ENCODE measurements at places on chromosomes 11 and 22.

- no peak for DNase-seq
These were observed 20.1 kb upstream of the SORL1 start for GRCh38 chr11:121431820-121432526.

DNA sequence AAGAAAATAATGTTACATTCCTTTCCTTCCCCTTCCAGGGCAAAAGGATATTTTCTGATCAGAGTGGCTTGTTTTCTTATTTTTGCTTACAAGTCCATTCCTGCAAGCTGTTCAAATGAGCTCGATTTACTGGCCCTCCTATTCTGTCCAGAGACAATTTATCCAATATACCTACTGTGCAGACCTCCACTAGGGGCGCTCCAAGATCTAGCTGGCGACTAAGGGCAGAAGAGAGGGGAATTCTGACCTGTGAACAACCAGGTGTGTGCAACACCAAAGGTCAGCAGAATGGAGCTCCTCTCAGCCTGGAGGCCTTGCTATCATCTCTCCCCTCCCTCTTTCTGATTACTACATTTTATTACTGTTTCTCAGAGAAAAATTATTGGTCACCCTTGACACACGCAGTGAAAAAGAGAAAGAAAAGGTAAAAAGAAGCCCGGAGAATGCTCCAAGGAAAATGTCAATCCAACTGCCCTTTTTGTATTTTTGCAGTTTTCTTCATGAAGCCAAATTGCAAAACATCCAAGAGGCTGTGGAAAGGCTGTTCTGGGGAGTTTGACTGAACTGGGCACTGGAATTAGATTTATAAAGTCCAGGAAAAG is 3.2 kb downstream of the SEZ6L start:
- DNase-seq = peak; percentile 14

GRCh38 chr22:43088627-43088983 is 586 bp downstream of the TTLL1 start:
- DNase-seq = peak; percentile 14

GRCh38 chr11:18669711-18670110 is 28.9 kb upstream of the TMEM86A start:
- no peak for DNase-seq

DNA sequence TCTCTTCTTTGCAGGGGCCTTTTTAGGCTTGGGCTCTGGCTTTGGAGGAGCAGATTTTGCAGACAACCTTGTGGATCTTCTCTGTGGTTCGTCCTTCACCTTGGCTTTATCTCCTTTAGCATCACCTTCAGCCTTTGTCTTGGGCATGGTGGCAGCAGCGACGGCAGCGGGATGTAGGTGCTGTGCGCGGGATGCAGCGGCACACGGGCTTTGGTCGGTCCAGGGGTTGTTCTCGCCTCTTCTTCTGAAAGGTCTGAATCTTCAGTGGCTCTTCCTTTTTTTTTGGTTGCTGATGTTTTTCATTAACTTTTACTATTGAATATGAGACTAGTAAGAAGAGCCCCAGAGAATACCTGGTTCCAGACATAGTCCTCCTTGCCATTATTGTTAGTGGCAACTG is 10.0 kb downstream of the MEI1 start:
- DNase-seq = no peak

- DNase-seq = no peak
These were observed 26.1 kb upstream of the RIC3 start for GRCh38 chr11:8194956-8195355.

- no peak for DNase-seq
These were observed 75.6 kb upstream of the HORMAD2 start for GRCh38 chr22:30004694-30005093.

DNA sequence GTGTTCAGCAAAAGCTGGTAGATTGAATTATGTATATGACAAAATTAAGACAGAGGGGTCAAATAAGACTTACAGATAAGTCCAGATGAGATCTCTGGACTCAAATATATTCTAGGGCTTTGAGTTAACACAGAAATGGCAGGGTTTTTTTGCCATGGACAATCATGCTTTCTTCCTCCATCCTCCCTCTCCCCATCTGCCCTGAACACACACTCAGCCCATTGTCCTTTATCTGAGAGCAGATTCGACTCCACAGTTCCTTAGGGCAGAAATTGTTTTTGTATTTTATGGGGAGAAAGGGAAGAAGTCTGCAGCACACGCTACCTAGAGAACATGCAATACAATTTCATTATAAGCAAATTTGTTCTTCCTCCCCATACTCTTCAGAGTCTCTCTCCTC is 86.8 kb downstream of the SLC1A2 start:
- DNase-seq = no peak

DNA sequence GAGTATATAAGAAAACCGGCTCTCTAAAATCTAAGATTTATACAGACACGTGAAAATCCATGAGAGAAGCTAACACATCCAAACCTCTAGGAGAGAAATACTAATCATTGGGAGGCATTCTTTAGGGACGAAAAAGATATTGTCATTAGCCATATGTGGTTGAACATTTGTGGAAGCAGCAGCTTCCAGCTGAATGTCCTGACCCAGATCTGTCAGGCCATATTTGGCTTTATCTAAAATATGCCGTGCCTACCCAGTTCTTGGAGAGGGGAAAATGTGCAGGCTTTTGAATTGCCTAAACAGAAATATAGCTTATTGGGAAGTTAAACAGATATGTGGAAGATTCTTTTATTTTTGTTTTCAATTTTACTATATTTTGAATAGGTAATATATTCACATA is 6.4 kb downstream of the CCDC89 start:
- DNase-seq = no peak

DNA sequence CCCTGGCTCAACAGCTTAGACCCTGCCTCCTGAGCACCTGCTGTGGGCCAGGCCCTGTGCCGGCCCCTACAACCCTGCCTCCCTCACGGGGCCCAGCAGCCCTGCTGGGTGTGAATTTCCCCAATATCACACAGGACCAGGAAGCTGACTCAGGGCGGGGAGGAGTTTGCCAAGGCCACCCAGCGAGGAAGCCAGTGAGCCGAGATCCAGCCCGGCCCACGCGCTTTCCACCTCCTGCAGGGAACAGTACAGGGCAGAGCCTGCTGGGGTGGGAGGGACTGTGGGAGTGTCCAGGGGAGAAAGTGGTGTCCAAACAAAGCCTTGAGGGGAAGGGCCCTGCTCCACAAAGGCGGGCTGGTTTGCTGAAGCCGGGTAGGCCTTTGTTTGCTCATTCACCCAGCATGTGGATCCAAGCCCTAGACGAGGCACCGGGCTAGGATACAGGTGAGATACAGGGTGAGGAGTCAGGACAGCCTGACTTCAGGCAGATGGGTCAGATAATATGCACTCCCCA is 26.8 kb downstream of the RPL3 start:
- no peak for DNase-seq

DNA sequence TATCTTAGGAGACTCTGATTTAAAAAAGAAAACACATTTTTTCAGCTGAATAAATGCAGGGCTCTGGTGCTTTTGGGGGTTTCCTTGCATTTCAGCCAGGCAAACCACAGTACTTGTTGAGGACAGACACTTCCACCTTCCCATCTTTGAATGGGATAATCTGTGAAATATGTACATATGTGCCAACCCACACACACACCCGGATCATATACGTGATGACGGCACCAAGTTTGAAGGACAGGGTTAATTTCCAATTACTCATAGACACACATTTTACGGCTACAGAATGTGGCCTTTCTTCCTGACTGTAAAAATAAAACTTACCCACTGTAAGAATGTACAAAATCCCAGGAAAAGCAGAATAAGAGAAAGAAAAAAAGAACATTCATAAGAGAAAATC is 104.4 kb downstream of the MPPED2 start:
- no peak for DNase-seq

DNA sequence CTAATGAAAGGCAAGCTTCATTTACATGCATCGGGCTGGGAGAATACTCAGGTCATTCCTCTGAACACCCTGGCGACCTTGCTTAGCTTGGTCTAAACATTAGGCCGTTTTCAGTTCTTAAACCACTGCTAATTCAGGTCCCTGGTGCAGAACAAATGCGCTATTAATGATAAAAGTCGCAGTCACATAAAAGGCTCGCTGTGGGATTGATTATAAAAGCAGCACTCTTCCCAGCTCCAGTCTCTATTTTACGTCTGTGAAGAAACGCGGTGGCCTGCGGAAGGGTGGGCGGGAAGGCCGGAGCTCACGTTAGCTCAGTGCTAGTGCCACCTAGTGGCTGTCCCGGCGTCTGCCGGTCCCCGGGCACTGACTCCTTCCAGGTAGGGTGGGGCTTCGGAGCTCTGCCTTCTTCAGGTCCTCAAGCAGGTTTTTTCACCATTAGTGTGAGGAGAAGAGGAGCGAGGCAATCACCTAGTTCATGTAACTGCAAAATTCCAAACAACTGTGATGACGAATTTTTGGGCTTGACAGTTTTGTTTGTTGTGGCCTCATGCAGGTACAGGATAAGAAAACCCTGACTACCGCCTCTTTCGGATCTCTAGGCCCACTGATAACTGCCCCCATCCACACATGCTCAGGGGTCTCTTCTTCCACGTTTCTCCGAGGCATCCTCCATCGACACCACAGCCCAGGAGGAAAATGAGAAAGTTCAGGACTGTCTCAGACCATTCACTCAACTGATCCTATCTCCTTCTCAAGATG is 66.5 kb upstream of the CLMP start:
- DNase-seq = peak; percentile 69

GRCh38 chr11:46597609-46598219 is 3.9 kb upstream of the AMBRA1 start:
- no peak for DNase-seq

- no peak for DNase-seq
These were observed 5.4 kb downstream of the PCF11 start for GRCh38 chr11:83162377-83162776.

DNA sequence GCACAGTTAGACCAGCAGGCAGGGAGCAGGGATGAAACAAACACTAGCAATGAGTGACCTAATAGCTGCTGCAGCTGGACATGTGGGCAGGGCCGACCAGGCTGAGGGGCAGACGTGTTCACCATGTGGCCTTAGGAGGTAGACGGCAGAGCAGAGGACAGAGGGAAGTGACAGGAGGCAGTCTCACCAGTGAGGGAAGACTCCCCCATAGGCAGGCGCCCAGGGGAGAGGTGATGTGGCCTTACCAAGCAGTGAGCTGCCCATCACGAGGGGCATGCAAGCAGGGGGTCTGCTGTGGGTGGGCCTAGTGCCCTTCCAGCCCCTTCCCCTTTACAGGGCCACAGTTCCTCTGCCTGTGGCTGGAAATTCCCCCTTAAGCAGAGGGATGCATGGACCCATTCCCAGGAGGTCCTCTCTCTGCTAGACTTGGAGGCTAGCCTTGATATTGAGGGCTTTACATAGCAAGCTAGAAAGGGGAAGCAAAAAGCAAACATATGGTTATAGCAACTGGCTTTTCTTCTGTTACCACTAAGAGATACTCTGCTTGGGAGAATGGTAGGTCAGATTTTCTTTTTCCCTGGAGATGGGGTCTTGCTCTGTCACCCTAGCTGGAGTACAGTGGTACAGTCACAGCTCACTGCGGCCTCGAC is 67.6 kb downstream of the MPPED1 start:
- DNase-seq = no peak

DNA sequence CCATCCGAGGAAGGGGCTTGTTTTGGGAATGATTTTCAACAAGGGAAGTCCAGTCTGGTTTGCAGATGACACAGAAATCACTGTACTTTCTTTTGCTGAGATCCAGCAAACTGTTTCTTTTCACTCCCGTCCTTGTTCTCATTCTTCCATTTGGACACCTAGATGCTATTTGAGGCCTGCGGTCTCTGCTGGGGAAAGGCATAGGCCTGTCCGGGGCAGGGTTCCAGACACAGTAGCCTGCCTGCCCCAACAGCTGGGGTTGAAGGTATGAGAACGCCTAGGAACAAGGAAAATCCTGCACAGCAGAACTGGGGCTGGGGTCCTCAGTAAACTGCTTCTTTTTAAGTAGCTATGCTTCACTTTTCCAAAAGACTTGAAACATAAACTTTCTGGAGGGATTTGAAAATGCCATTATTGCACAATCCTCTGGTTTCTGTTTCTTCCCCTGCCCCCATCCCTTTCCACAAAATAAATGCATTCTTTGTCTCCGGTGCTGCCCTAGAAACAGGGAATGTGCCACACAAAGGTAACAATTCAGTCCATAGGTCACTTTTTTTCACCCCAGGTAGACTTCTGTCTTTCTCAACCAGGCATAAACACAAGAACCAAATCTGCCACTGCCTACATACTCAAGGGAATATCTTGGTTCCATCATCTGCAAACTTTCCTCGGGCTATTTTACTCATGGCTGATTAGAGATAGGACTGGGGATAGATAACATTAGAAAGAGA is 174.8 kb upstream of the MTMR2 start:
- no peak for DNase-seq

- DNase-seq = no peak
These were observed 127.5 kb upstream of the ANO1 start for GRCh38 chr11:69950621-69951020.

- no peak for DNase-seq
These were observed 15.9 kb upstream of the OR6M1 start for GRCh38 chr11:123822032-123822431.

- no peak for DNase-seq
These were observed 81.1 kb downstream of the LRRC32 start for GRCh38 chr11:76589477-76589876.

- no peak for DNase-seq
These were observed 326.6 kb upstream of the PITPNB start for GRCh38 chr22:28245579-28246224.

DNA sequence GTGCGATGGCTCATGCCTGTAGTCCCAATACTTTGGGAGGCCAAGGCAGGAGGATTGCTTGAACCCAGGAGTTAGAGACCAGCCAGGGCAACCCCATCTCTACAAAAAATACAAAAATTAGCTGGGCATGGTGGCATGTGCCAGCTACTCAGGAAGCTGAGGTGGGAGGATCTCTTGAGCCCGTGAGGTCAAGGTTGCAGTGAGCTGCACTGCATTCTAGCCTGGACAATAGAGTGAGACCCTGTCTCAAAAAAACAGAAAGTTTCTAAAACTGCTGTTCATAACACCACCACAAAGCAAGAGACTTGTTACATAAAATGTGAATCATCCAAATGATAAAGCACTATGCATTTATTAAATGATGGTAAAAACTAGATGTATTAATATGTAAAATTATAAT is 40.2 kb upstream of the CCDC34 start:
- DNase-seq = no peak

GRCh38 chr11:77359481-77359880 is 58.0 kb upstream of the GDPD4 start:
- DNase-seq = no peak

DNA sequence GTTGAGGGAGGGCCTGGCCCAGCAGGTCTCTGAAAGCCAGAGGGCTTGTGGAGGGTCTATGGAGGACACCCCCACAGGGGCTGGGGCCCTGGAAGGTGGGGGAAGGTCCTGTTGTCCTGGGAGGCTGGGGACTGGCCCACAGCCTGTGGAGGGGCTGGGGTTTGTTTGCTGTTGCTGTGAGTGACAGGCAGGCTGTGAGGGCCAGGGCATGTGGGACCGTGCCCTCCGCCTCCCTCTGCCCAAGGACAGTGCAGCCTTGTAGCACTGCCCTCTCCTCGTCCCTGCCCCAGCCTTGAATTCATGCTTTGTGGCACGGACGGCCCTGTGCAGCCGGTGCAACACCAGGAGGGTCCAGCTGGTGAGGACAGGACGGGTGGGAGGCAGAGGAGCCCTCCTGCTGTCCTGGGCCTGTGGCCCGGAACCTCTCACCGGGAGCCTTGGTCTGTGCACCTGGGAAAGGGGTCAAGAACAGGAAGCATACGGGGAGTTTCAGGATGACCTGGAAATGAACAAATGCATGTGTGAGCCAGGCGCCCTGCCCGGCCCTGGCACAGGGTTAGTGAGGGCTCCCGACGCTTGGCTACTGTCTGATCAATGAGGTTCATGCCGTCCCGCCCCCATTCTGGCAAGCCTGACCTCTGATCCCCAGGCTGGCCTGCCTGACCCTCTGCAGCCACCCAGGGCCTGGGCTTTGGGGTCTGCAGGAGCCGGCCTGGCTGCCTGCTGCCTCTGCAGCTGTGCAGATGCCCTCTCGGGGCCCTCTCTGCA is 37.4 kb upstream of the PRODH start:
- DNase-seq = no peak
